Sigmoid colon (tissue), 7 donors: ENCODE measurements at places on chromosomes 13 and 19. TPM values are rescaled to one million over a fixed set of nuclear protein-coding genes. Genes with fewer than 3 reads are reported as not detected.
A peak's percentile ranks its signal among the peaks of the same experiment; 100 is the strongest.

- DNase-seq = no peak
These were observed 49.3 kb upstream of the VSTM2B start for GRCh38 chr19:29476528-29476927.

DNA sequence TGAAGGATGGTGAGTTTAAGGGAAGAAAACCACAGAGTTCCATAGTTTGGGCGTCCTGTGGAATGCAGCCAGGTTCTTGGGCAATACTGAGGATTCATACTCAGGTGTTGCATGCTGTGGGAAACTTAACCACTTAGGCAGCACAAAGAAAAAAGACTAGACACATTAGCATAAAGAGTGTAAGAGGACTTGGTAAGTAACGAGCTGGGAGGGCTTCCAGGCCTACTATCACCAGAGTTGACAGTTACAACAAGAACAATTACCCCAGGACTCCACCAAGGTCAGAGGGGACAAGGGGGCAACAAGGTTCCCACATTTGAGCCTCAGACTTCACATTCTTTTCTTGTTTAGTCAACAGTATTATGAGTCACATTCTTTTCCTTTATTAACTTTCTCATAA is 33.2 kb downstream of the KCTD12 start:
- DNase-seq = no peak

DNA sequence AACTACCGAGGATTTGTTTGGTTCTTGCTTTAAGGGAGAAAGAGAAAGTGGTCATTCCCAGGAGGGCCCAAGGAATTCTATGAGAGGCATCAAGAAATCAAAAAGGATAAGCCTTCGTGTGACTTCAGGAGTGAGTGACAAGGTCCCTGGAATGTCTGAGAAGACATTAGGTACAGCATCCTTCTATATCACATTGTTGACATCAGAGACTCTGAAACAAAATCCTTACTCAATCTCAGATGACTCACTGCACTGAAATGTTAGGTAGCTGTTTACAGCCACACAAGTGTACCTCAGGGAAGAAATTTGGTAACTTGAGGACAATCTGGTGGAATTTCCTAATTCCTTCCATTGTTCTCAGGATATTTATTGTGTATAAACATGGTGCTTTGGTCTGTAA is 7.9 kb upstream of the LGALS14 start:
- DNase-seq = no peak

GRCh38 chr13:49443357-49443703 is 534 bp downstream of the CAB39L start:
- no peak for DNase-seq

Gene PCDH17
- 5.0 TPM for total RNA-seq

Gene CLEC4G
- total RNA-seq = 1.4 TPM

- no peak for DNase-seq
These were observed 20.7 kb upstream of the TPT1 start for GRCh38 chr13:45361596-45362206.

Gene RHPN2
- total RNA-seq = 1.7 TPM

Gene ZIC2
- total RNA-seq = not detected

Gene DMKN
- total RNA-seq = 33.0 TPM

Gene SLC39A3
- total RNA-seq = 17.8 TPM

DNA sequence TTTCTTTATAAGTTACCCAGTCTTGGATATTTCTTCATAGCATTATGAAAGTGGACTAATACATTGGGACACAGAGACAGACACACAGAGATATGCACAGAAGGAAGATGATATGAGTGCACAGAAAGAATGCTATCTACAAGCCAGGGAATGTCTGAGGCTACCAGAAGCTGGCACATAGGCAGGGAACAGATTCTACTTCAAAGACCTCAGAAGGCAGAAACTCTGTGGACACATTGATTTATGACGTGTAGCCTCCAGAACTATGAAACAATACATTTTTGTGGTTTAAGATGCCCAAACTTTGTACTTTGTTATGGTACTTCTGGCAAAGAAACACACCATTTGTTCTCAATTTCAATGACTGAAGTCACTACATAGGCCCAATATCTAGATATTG is 556.7 kb downstream of the PCDH9 start:
- DNase-seq = no peak

GRCh38 chr19:48061401-48062344 is 17.8 kb upstream of the CABP5 start:
- peak; percentile 39 for DNase-seq

DNA sequence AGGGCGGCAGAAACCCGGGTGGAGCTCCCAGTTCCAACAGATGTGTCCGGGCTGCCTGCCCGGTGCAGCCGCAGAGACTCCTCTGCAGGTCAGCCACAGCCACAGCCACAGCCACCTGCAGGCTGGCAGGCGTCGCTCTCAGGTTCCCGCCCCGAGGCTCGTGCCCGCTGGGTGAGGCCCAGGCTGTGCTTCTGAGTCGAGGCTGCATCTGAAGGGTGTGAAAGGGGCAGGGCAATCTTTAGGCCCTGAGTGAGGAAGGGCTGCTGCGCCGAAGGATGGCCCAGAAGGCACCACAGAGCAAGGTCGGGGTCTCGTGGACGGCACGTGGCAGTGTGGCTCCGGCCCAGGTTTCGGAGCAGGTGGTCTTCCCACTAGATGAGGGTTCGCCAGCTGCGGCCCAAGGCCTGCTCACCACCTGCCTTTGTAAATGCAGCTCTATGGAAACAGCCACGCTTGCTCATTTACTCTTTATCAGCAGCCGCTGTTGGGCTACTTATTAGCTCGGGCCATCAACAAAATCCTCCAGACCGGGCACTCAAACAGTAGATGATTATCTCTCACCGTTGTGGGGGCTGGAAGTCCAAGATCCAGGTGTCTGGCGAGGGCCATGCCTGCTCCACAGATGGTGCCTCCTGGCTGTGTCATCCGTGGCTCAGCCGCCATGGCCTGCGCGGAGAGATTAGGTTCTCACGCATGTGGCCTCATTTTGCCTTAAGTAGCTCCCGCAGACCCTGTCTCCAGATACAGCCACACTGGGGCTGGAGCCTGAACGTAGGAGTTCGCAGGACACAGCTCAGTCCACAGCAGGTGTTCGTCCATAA is 40.3 kb upstream of the TFDP1 start:
- DNase-seq = no peak

DNA sequence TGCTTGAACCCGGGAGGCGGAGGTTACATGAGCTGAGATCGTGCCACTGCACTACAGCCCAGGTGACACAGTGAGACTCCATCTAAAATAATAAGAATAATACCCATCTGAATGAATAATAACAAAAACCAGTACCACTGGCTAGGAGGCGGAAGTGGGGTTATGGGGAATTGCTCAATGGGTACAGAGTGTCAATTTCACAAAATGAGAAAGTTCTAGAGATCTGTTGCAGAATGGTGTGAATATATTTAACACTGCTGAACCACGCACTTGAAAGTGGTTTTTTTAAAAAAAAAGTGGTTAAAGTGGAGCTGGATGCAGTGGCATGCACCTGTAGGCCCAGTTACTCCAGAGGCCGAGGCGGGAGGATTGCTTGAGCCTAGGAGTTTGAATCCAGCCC is 18.5 kb downstream of the KLF2 start:
- DNase-seq = no peak

DNA sequence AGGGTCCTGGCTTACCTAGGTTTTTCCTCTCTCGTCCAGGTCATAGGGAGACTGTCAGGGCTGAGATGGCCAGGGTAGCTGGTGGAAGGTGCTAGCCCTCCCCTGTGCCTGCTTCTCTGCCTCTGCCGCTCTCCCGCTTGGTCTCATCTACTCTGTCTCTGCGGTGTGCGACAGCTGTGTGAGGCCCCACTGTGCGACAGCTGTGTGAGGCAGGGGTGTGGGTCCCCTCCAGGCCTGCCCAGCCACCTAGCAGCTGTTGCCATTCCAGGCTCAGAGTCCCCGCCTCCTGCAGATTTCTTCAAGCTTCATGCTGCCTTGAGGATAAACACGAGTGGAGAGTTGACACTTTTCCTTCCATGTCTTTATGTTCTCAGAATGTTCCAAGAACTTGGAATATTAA is 53.0 kb downstream of the ARHGEF7 start:
- DNase-seq = no peak
